ENCODE measurements at places on chromosomes 11 and 22. TPM values are rescaled to one million over a fixed set of nuclear protein-coding genes. Genes with fewer than 3 reads are reported as not detected.

OR10D3 gene
- not detected for polyA plus RNA-seq

PRG2 gene
- polyA plus RNA-seq: 0.22 TPM

OR56B4 gene
- polyA plus RNA-seq: not detected

OR4D5 gene
- not detected for polyA plus RNA-seq

DCDC1 gene
- 3.1 TPM for polyA plus RNA-seq

ARVCF gene
- 132 TPM for polyA plus RNA-seq

TSGA10IP gene
- 0.68 TPM for polyA plus RNA-seq

GRCh38 chr11:774873-775592, 2.3 kb downstream of the GATD1 start:
- peaks cover 79% of the 10 kb centered on the region for H3K4me1 ChIP-seq
- no peaks in the 10 kb centered on the region for H3K27me3 ChIP-seq
- H3K27ac ChIP-seq: no peak overlapping the region

- H3K27me3 ChIP-seq: peaks cover 2% of the 10 kb centered on the region
- no peak for DNase-seq
- no peak overlapping the region for H3K4me3 ChIP-seq
- H3K27ac ChIP-seq: no peak overlapping the region
- peaks cover 40% of the 10 kb centered on the region for H3K36me3 ChIP-seq
These were observed 52.7 kb downstream of the FLRT1 start for GRCh38 chr11:64088162-64089026.

DNA sequence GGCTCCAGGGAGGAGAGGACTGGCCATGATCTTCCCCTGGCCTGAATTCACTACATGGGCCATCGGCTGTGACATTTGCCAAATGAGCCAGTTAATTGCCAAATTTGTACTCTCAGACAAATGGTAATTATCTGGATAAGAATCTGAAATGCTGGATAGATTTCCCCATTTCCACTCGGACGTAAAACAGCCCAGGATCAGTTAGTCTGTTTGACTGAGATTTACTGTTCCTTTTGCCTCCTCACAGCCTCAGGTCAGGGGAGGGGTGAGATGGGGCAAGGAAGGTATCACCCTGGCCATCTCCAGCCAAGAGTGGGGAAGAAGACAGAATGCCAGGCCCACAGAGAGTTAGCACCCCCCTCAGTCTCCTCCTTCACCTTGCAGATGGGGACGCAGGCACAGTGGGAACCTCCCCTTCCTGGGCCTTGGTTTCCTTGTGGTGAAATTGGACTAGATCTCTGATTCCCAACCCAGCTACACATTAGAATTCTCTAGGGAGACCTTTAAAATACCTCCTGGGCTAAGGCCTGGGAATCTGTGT, 5.2 kb downstream of the TRIM29 start:
- no peaks in the 10 kb centered on the region for H3K36me3 ChIP-seq
- H3K4me1 ChIP-seq: peaks cover 19% of the 10 kb centered on the region
- H3K27ac ChIP-seq: no peak overlapping the region
- DNase-seq: no peak
- no peaks in the 10 kb centered on the region for H3K27me3 ChIP-seq

GRCh38 chr11:134659882-134660281, 247.8 kb upstream of the B3GAT1 start:
- H3K4me1 ChIP-seq: peaks cover 12% of the 10 kb centered on the region
- peaks cover 3% of the 10 kb centered on the region for H3K27me3 ChIP-seq
- no peaks in the 10 kb centered on the region for H3K36me3 ChIP-seq
- no peak for DNase-seq

DNA sequence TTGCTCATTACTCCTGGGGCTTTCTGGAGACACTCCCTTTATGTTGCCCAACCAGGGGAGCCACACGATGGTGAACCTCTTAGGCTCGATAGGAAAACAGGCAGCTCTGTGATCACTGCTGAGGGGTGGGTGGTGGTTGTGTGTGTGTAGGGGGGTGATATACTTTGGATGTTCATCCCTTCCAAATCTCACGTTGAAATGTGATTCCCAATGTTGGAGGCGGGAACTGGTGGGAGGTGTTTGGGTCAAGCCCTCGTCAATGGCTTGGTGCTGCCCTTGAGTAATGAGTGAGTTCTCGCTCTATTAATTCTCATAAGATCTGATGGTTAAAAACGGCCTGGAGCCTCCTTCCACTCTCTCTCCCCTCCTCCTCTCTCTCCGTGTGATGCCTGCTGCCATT, 204.0 kb upstream of the B3GAT1 start:
- H3K27me3 ChIP-seq: no peaks in the 10 kb centered on the region

DNA sequence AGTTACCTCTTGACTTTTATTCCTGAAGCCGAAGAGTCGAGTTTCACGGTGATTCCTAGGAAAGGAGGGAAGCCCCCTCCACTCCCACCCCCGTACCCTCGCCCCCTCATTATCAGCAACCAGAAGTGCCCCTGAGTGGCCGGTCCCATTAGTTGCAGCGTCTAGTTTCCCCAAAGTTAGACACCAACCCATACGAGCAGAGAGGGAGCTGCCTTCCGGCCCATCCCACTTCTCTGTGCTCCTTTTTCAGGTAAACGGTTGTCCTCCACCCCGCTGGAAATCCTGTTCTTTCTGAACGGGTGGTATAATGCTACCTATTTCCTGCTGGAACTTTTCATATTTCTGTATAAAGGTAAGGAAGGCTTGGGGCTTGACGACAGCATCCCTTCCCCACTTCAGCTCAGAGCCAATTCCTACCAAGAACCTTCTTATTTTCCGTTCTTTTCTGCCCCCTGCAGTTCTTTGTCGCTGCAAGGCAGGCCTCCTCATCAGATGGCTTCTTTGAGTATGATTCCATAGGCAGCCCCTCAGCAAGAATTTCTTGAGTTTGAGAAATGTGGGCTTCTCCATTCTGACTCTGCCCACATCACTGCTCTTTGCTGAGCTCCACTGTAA, 701 bp downstream of the TMEM216 start:
- peaks cover 31% of the 10 kb centered on the region for H3K36me3 ChIP-seq
- DNase-seq: peak; percentile 79
- peak overlapping the region; percentile 92 for H3K4me3 ChIP-seq
- H3K27ac ChIP-seq: no peak overlapping the region
- peaks cover 17% of the 10 kb centered on the region for H3K4me1 ChIP-seq

- peaks cover 13% of the 10 kb centered on the region for H3K36me3 ChIP-seq
- DNase-seq: no peak
- no peaks in the 10 kb centered on the region for H3K27me3 ChIP-seq
- no peak overlapping the region for H3K4me3 ChIP-seq
- peaks cover 32% of the 10 kb centered on the region for H3K4me1 ChIP-seq
These were observed 11.1 kb downstream of the SREBF2 start for GRCh38 chr22:41844036-41844435.

- peaks cover 65% of the 10 kb centered on the region for H3K36me3 ChIP-seq
- no peak overlapping the region for H3K27ac ChIP-seq
- no peak overlapping the region for H3K4me3 ChIP-seq
- peaks cover 29% of the 10 kb centered on the region for H3K4me1 ChIP-seq
- DNase-seq: no peak
These were observed 40.7 kb upstream of the TTC12 start for GRCh38 chr11:113273720-113274119.

- H3K4me1 ChIP-seq: no peaks in the 10 kb centered on the region
- H3K27ac ChIP-seq: no peak overlapping the region
- H3K36me3 ChIP-seq: no peaks in the 10 kb centered on the region
- no peak overlapping the region for H3K4me3 ChIP-seq
- no peaks in the 10 kb centered on the region for H3K27me3 ChIP-seq
These were observed 27.3 kb upstream of the TMEM86A start for GRCh38 chr11:18671246-18671645.

GRCh38 chr22:29114392-29114791, 41.6 kb downstream of the KREMEN1 start:
- no peaks in the 10 kb centered on the region for H3K27me3 ChIP-seq
- H3K27ac ChIP-seq: no peak overlapping the region
- H3K4me3 ChIP-seq: no peak overlapping the region
- H3K36me3 ChIP-seq: no peaks in the 10 kb centered on the region

GRCh38 chr22:25511725-25512124, 52.8 kb upstream of the GRK3 start:
- H3K27ac ChIP-seq: no peak overlapping the region
- no peak for DNase-seq
- H3K36me3 ChIP-seq: no peaks in the 10 kb centered on the region
- H3K4me3 ChIP-seq: no peak overlapping the region
- H3K4me1 ChIP-seq: no peaks in the 10 kb centered on the region

GRCh38 chr22:22750335-22751042, 106.1 kb downstream of the GGTLC2 start:
- no peaks in the 10 kb centered on the region for H3K36me3 ChIP-seq
- H3K27ac ChIP-seq: no peak overlapping the region
- no peak overlapping the region for H3K4me3 ChIP-seq
- peaks cover 8% of the 10 kb centered on the region for H3K4me1 ChIP-seq
- no peak for DNase-seq
- no peaks in the 10 kb centered on the region for H3K27me3 ChIP-seq

GRCh38 chr11:27771516-27771915, 71.3 kb upstream of the BDNF start:
- H3K4me3 ChIP-seq: no peak overlapping the region
- no peaks in the 10 kb centered on the region for H3K27me3 ChIP-seq
- DNase-seq: no peak
- no peak overlapping the region for H3K27ac ChIP-seq
- no peaks in the 10 kb centered on the region for H3K36me3 ChIP-seq
- no peaks in the 10 kb centered on the region for H3K4me1 ChIP-seq

- peaks cover 35% of the 10 kb centered on the region for H3K36me3 ChIP-seq
- no peak overlapping the region for H3K4me3 ChIP-seq
- no peaks in the 10 kb centered on the region for H3K27me3 ChIP-seq
- DNase-seq: no peak
- no peak overlapping the region for H3K27ac ChIP-seq
- no peaks in the 10 kb centered on the region for H3K4me1 ChIP-seq
These were observed 31.7 kb upstream of the RBX1 start for GRCh38 chr22:40919446-40919845.

- H3K4me1 ChIP-seq: no peaks in the 10 kb centered on the region
- no peaks in the 10 kb centered on the region for H3K36me3 ChIP-seq
- no peaks in the 10 kb centered on the region for H3K27me3 ChIP-seq
These were observed 11.5 kb upstream of the OR10A5 start for GRCh38 chr11:6834021-6834420.

Measured in spinal cord (tissue), 10 donors.